Stimulated activated CD8-positive, alpha-beta memory T cell treated with anti-CD3 and anti-CD28 coated beads, Interleukin-15, amount 100 ng/mL, for 48 hours (primary cell): ENCODE measurements at places on chromosomes 4 and X.

GRCh38 chr4:70182517-70183167 is 12.9 kb upstream of the ODAM start:
- DNase-seq, result no peak

GRCh38 chr4:182212211-182212761 is 30.9 kb upstream of the TENM3 start:
- DNase-seq, result no peak

GRCh38 chr4:149264093-149264733 is 551.4 kb downstream of the IQCM start:
- DNase-seq, result no peak

- DNase-seq, result no peak
Measured at GRCh38 chrX:47863187-47863586, 26.5 kb downstream of the ZNF81 start.

- DNase-seq, result no peak
Measured at GRCh38 chrX:82961129-82961528, 547.0 kb upstream of the POU3F4 start.

GRCh38 chrX:39149761-39150160 is 348.5 kb downstream of the MID1IP1 start:
- peak; percentile 30 for DNase-seq

DNA sequence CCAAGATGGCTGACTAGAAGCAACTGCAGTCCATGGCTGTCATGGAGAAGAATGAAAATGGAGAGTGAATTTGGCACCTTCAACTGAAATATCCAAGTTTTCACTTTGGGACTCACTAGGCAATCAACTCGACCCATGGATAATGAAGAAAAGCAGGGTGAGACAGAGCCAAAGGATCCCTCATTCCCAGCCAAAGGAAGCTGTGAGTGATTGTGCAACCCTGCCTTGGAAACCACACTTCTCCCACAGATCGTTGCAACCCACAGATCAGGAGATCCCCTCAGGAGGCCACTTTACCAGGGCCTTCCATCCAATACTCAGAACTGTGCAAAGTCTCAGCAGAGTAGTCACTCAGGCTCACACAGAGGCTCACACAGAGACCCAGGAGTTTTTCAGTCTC is 4.5 kb downstream of the CFAP299 start:
- DNase-seq, result no peak

GRCh38 chrX:13414006-13414647 is 94.3 kb upstream of the ATXN3L start:
- no peak for DNase-seq

DNA sequence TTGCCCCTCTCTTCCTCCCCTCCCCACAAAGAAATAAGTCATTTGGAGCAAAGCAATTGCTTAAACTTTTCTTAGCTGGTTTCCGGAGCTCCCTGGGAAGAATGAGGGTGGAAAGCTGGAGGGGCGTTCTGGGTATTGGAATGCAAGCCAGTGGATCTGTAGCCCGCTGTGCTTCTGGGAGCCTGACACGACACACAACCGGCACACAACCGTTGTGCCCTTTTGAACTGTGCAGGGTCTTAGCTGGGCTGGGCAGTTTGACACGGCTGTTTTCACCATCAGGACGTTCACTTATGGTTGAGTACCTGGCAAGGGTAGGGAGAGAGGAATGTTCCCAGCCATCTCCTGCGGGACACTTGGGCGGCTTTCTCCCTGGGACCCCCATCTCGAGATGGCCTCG is 38.3 kb downstream of the SHROOM2 start:
- no peak for DNase-seq
